ENCODE measurements at places on chromosomes 2 and 18.
A peak's percentile ranks its signal among the peaks of the same experiment; 100 is the strongest.

DNA sequence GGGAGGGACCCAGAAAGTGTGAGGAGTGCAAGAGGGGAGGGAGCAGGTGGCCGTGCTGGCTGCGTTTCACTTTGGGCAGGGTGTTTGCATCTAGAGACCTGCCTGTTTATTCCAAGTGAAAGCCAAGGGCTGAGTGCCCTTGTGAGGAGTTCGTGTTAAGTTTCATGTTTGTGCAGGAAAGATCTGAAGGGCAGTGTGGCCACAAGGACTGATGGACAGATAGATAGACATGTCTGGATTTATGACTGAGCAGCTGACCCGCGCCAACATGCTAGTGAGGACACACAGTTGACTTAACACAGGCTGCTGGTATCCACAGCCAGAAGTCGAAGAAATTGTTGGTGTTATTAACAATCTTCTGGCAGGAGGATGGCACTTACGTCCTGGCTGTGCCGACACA, 387.6 kb upstream of the TNP1 start:
- no peak for DNase-seq

GRCh38 chr2:167851876-167852275, 395.5 kb downstream of the STK39 start:
- DNase-seq, result no peak

DNA sequence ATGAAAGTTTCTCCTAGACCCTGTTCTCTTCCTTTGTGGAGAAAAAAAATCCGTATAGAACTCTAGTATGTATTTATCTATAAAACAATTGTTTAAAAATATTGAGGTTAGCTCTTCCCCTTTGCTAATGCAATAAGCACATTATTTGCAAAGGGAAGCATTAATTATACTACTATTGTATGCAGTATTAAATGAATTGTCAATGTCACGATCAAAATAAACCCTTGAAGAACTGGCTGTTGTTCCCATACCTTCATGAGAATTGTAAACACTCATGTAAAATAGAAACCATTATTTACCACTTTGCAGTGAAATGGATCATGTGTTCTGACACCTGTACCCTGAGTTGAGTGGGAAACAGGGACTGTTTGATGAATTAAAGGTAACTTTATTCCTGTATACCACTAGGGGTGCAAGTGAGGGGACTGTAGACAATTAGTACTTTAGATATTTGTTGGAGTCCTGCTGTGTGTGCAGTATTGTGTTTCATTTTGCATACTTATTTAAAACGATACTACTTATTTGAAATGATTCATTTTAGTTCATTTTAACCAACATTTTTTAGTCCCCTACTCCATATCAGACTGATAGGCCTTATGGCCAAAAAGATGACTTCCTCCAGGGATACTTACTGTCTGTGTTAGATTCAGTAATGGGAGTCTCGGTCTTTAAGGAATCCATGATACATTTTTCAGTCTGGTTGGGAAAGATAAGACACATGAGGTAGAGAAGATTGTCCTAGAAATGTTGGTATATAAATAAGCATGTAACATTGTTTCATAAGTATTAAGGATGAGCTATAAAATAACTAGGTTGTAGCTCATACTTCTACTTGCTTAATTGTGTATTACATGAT, 7.9 kb downstream of the PKP4 start:
- no peak for DNase-seq

DNA sequence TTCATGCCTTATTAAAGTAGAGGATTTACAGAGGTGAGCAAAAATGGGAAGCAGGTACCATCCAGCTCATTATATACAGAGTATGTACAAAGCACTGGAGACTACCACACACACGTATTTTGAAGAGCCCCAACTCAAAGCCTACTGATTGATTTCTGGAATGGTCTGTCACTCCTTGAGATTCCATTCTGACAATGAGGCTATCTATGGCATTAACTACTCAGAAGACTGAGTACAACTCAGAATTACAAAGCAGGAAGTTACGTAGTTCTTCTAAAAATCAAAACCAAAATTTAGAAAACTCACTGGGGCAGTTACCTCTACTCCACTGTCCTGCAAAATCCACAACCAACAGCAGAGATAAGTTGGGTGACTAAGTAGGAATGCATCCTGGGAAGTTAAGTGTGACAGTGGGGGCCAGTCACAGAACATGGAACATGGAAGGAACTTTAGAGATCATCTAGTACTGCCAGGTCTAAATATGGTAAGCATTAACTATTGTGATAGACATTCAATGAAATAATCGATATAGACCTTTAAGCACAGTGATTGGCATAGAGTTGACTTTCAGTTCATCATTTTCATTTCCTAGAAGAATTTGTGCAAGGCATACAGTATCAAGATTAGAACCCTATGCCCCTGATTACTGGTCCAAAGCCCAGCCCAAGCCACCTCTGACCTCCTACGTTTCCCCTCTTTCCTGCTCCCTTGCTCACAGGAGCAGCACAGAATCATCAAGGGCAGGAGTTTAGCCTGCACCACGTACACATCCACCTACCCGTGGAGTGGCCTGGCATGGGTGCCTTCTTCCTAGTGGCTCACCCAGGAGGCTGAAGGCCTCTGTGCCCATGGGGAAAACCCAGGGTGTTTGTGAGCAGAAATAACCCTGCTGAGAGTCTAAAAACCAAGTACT, 80.1 kb upstream of the FOSL2 start:
- no peak for DNase-seq

DNA sequence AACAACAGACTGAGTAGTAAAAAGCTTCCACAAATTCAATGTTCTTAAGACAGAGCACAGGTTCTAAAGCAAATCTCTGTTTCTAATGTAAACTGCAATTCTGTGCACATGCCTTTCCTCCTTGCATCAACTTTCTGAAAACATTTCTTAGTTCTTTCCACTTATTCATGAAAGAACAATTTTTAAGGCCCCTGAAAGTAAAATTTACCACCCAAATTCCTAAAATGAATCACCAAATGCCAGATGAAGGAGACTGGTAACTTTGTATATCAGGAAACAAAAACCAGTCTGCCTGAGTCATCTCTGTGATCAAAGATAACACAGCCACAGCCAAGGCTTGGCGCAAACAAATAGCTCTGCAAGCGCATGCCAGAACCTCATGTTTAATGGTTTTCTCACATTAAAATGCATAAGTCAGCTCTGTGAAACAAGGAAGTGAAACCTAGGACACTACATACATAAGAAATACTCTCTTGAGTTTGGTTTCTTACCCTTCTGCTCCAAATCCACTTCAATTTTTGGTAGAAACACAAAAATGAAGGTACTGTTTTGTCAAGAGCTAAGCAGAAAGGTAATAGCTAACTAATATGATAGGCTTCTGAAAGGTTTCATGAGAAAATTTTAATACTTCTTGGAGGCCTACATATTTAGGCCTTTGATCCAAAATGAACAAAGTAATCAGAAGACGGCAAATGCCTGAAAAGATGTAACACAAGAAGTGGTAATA, 169.4 kb downstream of the THADA start:
- DNase-seq, result peak; percentile 47

GRCh38 chr2:201980946-201981345, 52.7 kb upstream of the FZD7 start:
- no peak for DNase-seq

DNA sequence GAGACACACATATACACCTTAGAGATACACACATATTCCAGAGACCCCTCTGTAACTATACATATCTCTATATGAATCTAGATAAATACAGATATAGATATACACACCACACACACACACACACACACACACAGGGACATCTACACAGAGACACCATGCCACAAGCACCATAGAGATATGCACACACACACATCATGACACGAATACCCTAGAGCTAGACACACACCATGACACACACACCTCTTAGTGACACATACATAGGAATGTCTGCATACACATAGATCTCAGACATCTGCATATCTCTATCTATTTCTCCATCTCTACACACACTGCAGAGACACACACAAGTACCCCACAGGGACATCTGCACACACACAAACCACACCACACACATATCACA, 270.0 kb downstream of the CYRIA start:
- DNase-seq, result no peak
